Type B pancreatic cell (in vitro differentiated cells): ENCODE measurements at places on chromosomes 16 and 17.

DNA sequence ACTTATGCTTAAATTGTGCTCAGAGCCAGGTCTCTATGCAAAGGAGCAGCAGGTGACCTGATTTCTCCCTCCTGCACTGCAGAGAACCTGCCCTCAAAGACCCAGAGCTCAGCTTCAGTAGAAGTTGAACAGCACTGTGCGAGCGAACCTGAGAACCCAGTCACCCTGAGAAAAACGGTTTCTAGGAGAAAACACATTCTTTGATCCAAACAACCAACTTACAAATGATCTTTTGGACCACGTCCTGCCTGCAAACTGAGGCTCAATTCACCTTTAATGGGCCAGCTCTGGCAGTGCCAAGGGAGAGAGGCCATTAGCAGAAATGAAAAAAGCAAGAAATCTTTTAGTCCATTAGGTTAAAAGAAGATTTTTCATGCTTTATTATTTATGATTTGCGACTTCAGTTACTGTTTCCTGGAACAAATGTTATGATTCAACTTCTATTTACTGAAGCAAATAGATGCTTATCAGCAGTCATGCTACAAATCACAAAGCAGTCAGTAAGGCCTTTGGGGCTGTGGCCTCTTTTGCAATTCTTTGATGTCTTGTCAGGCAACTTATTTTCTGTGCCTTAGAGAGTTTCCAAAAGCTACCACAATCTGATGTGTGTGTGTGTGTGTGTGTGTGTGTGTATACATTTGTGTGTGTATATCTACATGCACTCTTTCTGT lies 65.7 kb upstream of the LRRC37A3 start:
- H3K27ac ChIP-seq = peak overlapping the region; percentile 22
- H3K27me3 ChIP-seq = no peaks in the 10 kb centered on the region
- H3K4me1 ChIP-seq = peaks cover 24% of the 10 kb centered on the region
- peak overlapping the region; percentile 14 for H3K4me3 ChIP-seq
- DNase-seq = peak; percentile 15
- H3K36me3 ChIP-seq = no peaks in the 10 kb centered on the region

- DNase-seq = no peak
- no peaks in the 10 kb centered on the region for H3K36me3 ChIP-seq
- H3K4me1 ChIP-seq = peaks cover 6% of the 10 kb centered on the region
- H3K27ac ChIP-seq = no peak overlapping the region
These were observed 116.3 kb downstream of the TANC2 start for GRCh38 chr17:63082273-63082861.

- no peak overlapping the region for H3K4me3 ChIP-seq
- no peaks in the 10 kb centered on the region for H3K4me1 ChIP-seq
- no peaks in the 10 kb centered on the region for H3K27me3 ChIP-seq
- no peaks in the 10 kb centered on the region for H3K36me3 ChIP-seq
- H3K27ac ChIP-seq = no peak overlapping the region
These were observed 76.9 kb downstream of the AMFR start for GRCh38 chr16:56348168-56349085.

GRCh38 chr17:33657181-33657580 lies 364.1 kb upstream of the ASIC2 start:
- DNase-seq = no peak
- no peak overlapping the region for H3K4me3 ChIP-seq
- peaks cover 25% of the 10 kb centered on the region for H3K27me3 ChIP-seq
- H3K36me3 ChIP-seq = no peaks in the 10 kb centered on the region

- H3K4me1 ChIP-seq = peaks cover 10% of the 10 kb centered on the region
- H3K27me3 ChIP-seq = no peaks in the 10 kb centered on the region
- no peak for DNase-seq
- H3K4me3 ChIP-seq = no peak overlapping the region
These were observed 16.2 kb upstream of the IL17C start for GRCh38 chr16:88622125-88622524.

DNA sequence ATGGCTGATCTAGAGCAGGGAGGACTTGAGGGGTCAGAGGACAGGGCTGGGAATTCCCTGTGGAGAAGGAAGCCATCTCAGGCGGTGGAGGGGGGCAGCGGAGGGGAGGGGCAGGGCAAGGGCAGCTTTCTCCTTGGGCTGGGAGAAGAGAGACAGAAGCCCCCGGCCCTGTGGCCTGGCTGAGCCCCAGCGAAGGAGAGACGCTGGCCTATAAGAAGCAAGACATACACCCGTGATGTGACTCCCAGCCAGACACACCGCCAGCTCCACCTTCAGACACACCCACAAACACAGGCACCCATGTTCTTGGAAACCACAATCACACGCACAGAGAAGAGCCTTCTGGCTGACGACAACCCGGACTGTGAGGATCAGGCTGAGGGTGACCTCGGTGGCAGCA lies 10.0 kb downstream of the TRPV3 start:
- H3K36me3 ChIP-seq = no peaks in the 10 kb centered on the region
- peaks cover 4% of the 10 kb centered on the region for H3K27me3 ChIP-seq
- no peak overlapping the region for H3K27ac ChIP-seq
- DNase-seq = no peak

DNA sequence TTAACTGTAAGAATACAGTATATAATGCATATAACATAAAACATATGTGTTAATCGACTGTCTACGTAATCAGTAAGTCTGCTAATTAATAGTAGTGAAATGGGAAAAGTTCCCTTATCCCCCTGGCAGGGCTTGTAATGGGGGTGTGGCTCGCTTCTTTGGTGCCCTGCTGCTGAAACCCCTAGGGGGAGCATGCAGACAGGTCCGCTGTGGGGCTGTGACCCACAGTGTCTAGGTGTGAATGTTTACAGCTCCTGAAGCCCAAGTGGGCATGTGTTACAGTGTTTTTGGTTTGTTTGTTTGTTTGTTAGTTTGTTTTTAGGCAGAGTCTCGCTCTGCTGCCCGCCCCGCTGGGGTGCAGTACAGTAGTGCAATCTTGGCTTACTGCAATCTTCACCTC lies 495.7 kb downstream of the SHISA9 start:
- H3K27me3 ChIP-seq = no peaks in the 10 kb centered on the region
- H3K36me3 ChIP-seq = no peaks in the 10 kb centered on the region
- H3K4me3 ChIP-seq = no peak overlapping the region
- no peak overlapping the region for H3K27ac ChIP-seq
- no peaks in the 10 kb centered on the region for H3K4me1 ChIP-seq
